ENCODE measurements at places on chromosomes 6 and 20.

GRCh38 chr6:22320750-22321149 lies 23.9 kb upstream of the PRL start:
- no peak for DNase-seq

- DNase-seq, result no peak
These were observed 257.8 kb downstream of the GMDS start for GRCh38 chr6:1987640-1988039.

GRCh38 chr20:44533928-44534327 lies 12.1 kb upstream of the SERINC3 start:
- no peak for DNase-seq

- DNase-seq, result no peak
These were observed 22.6 kb downstream of the MTHFD1L start for GRCh38 chr6:150887978-150888563.

DNA sequence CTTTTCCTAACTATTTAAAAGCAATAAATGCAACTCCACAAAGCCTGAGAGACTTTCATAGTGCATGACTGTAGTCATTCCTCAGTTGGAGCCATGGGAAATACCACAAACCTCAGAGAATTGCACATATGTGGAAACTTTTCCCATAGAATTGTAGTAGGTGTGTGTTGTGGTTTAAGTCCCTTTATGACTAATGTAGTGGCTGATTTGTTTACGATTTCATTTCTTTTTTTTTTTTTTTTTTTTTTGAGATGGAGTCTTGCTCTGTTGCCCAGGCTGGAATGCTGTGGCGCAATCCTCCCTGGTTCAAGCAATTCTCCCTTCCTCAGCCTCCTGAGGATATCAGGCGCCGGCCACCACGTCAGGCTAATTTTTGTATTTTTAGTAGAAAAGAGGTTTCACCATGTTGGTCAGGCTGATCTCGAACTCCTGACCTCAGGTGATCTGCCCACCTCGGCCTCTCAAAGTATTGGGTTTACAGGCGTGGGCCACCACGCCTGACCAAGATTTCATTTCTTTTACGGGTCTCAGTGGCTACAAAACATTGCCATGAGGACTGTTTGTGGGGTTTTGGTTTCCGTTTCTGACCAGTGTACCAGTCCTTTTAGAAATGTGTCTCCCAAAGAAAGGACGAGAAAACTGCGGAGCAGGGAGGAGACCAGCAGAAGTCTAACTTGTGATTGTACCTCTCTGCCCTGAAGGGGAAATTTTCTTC lies 212.1 kb upstream of the MARCKS start:
- DNase-seq, result no peak

DNA sequence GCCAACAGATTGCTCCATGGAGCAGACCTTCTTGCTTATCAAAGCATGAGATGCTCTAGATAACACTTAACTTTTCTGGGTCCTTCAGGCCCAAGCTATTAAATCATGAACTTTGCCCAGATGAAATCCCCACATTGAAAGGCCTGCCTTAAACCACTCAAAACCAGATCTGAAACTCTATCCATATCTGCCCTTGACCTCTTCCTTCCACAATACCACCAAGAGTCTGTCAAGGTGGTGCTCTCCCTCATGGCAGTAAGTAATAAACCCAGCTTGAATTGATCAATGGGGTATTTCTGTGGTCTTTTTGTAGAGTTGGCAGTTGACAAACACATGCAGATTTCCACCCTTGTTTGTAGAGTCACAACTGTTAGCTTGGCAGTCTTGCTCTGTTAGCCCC lies 135.5 kb downstream of the ISM1 start:
- DNase-seq, result no peak

DNA sequence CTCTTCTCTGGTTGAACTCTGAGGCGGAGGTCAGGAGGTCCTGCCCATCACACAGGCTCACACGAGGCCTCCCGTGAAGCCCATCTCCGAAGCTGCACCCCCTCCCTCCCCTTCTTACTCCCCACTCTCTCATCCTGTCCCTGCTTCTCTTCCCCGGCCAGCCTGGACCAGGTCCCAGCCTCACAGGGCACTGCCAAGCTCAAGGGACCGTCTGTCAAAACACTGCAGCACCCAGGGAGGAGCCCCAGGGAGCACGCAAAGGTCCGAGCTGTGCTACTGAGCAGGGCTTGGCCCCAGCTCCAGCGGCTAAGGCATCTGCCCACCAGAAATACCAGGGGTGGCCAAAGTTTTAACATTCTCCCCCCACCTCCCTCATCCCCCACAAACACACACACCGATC lies 70.0 kb downstream of the PSMG4 start:
- no peak for DNase-seq

DNA sequence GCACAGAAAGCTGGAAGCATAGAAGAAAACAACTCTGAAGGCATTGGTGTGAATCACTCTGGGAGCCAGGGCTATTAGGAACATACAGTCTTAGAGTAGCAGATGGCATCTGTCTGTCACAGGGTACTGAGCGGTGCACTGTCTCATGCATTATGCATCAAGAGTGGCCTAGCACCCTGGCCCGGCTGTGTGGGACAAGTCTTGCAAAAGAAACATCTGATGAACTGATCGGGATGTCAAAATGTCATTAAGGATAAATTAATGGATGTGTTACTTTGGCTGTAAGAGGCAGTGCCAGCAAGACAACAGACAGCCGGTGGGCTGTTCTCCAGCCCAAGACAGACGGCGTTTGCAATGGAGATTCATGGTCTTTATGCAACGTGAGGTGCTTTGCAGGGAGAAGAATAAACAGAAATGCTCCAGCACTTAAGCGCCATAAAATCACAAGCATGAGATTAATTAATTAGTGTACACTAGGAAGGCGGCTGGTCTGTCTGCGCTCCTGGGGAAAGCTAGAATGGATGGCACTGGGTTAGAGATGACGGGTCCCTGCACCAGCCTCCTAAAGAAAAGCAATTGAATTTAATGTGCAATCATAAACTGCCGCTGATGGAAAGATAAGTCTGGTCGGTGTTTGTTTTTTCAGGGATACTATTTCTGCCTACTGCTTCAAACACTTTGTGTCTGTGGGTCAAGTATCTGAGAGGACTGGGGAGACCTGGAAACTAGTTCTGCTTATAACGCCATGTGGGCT lies 600.6 kb upstream of the CHD6 start:
- DNase-seq, result no peak

DNA sequence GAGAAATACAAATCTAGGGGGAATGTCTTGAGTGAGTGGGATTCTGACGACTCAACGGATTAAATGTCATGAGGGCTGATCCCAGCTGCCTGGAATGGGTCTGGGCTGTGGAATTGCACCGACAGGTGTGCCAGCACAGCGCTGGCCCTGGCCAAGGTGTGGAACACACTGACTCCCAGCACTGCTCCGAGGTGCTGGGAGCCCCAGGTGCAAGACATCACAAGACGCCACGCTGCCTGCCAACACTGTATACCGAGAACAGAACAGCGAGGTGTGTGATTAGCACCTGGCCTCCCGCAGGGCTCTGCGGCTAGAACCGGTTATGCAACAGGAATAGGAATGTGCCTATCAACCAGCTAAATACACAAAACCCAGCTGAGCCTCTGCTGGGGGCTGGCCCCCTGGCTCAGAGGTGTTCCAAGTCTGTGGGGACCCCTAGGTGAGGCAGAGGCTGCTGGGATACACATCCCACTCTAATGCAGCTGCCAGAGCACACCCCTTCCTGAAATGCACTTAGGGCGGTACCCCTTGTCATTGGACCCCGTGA lies 24.8 kb upstream of the APMAP start:
- no peak for DNase-seq

DNA sequence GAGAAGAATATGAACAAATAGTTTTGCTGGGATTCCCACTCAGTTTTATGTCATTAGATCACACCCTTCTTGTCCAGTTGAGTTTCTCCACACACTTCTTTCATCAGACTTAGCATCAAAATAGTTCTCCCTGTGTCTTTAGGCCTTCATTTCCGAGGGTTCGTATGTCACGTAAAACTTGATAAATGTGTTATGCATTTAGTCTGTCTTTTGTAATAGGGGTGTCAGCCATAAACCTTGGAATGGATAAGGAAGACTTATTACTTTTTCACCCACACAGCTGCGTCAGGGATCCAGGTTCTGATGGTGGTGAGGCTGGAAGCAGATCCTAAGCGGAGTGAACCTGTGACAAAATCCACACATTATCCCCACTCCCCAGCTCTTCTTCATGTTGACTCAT lies 246.8 kb downstream of the CD83 start:
- no peak for DNase-seq

GRCh38 chr6:90753820-90754643 lies 167.2 kb upstream of the MAP3K7 start:
- no peak for DNase-seq

GRCh38 chr6:29232725-29233124 lies 62.0 kb downstream of the OR2J2 start:
- no peak for DNase-seq

- peak; percentile 6 for DNase-seq
These were observed 45.9 kb upstream of the RALY start for GRCh38 chr20:33947709-33948295.

DNA sequence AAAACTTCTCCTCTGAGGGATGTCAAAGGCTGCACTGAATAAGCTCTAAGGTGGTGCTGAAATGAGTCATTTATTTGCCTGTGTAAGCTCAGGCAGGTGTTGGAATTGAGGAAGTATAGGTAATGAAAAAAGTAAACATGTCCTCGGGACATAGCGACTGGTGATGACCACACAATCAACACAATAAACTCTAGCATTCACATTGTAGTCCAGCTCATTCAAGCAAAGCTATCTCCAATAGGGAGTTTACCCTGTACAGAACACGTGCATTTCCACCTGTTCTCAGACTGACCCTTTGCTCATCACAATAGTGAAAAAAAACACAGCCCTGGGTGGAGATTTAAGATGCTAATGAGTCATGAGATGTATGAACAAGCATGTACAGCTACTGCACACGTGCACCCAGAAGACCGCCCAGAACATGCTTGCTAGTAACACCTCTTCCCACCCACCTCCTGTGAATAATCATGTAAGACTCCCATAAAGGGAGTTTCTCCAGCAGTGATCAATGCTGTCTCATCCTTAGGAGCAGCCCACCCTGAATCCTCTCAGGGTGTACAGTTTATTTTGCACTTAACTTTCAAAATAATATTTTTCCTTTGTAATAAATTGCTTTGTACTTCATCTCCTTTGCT lies 33.0 kb upstream of the POU5F1 start:
- DNase-seq, result no peak

GRCh38 chr6:835476-836160 lies 142.7 kb upstream of the EXOC2 start:
- no peak for DNase-seq

- DNase-seq, result no peak
These were observed 8.6 kb upstream of the ADAM33 start for GRCh38 chr20:3690413-3690812.

DNA sequence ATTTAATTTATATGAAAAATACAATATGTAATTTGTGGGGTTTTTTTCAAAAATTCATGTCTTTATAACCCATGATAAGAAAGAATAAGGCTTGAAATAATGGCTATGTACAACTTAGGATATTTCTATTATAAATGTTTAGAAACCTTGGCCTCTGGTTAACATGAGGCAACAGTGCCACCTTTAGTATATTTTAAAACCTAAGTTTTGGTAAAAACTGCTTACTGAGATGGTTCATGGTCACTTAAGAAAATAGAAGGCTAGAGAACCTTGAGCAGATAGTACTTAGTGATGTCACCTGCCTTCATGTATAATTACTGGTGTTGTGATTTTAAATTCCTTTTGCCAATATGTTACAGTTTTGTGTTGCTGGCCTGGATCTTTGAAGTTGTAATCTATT lies 176.4 kb downstream of the ADGB start:
- no peak for DNase-seq

- no peak for DNase-seq
These were observed 379.7 kb upstream of the PTCHD4 start for GRCh38 chr6:48490658-48491057.

DNA sequence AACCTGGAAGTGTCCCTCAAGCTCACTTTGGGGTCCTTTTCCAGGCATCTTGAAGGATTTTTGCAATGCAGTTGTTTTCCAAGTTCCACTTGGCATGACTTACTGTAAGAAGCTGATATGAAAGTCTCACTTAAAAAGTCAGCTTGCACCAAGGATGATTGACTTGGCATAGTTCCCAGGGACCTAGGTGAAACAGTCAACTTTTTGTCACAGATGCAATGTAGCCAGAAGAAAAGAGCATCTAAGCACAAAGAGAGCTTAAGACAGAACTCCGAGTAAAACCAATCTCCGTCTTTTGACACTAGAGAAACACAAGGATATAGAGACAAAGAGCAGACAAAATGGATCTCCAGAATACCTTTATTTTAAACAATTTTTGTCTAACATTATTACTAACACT lies 2.6 kb upstream of the ZSCAN12 start:
- DNase-seq, result no peak

- no peak for DNase-seq
These were observed 393.0 kb upstream of the SLC35B3 start for GRCh38 chr6:8828376-8828775.

- no peak for DNase-seq
These were observed 18.1 kb upstream of the SIRPA start for GRCh38 chr20:1876975-1877608.

DNA sequence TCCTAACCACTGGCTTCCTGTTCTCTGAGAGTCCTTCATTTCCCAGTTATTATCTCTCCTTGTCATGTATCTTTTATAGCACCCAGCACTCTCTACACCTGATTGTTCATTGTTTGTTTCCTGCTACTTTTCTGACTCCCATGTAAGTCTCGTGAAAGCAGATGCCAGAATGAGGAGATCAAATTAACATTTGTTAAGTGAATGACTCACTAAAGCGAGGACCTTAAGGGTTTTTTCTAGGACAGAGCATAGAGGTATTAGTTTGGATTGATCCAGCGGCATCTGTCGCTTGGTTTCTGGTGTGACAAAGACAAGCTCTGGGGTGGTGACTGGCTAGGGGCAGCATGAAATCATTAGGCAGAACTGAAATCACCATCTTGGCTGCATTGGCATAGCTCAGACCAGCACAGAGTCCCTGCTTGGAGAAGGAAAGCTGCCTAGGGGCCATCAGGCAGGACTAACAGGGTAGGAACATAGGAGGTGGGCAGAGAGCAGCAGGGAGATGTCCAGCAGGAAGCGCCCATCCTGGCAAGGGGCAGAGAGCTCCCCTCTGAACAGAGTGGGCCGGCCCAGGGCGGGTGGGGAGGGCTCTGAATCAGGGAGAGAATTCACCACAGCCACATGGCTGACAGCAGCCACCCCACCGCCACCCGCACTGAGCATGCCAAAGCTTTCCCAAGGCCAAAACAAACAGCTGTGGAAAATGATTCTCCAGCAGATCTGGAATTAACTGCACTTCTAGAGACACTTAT lies 97.1 kb upstream of the CEP85L start:
- no peak for DNase-seq

- no peak for DNase-seq
These were observed 117.3 kb downstream of the TOX2 start for GRCh38 chr20:44031781-44032582.

GRCh38 chr6:6392214-6393068 lies 72.0 kb upstream of the F13A1 start:
- no peak for DNase-seq

- no peak for DNase-seq
These were observed 274.3 kb upstream of the FERMT1 start for GRCh38 chr20:6397115-6397514.

- no peak for DNase-seq
These were observed 442.5 kb upstream of the ID4 start for GRCh38 chr6:19394687-19395086.

All from stimulated activated CD8-positive, alpha-beta memory T cell treated with anti-CD3 and anti-CD28 coated beads, Interleukin-2, amount 100 ng/mL, for 1 hour (primary cell).